Smooth muscle cell of bladder (primary cell): ENCODE measurements at places on chromosomes 11 and 22. TPM values are rescaled to one million over a fixed set of nuclear protein-coding genes. Genes with fewer than 3 reads are reported as not detected.

ESAM gene
- total RNA-seq = 0.14 and 0.55 TPM in 2 replicates

TEF gene
- total RNA-seq = 7.7 and 9.9 TPM in 2 replicates

TENM4 gene
- total RNA-seq = 5.0 and 16.4 TPM in 2 replicates

RAPSN gene
- total RNA-seq = 0.18 TPM in 1 of 2 replicates, not detected in the other

USP2 gene
- 0.09 and 0.14 TPM in 2 replicates for total RNA-seq

CHRM1 gene
- total RNA-seq = not detected in 2 replicates

CD3E gene
- not detected in 2 replicates for total RNA-seq

TRPC6 gene
- 0.09 and 0.28 TPM in 2 replicates for total RNA-seq

APOL5 gene
- not detected in 2 replicates for total RNA-seq

KCNE3 gene
- 5.5 and 18.1 TPM in 2 replicates for total RNA-seq

OR5B21 gene
- 0.14 TPM in 1 of 2 replicates, not detected in the other for total RNA-seq

ACTN3 gene
- total RNA-seq = 0.14 and 0.18 TPM in 2 replicates

MYRF gene
- total RNA-seq = under 0.01 and 0.65 TPM in 2 replicates

OR10A4 gene
- not detected in 2 replicates for total RNA-seq

IL17REL gene
- under 0.01 TPM in 1 of 2 replicates, not detected in the other for total RNA-seq

CD59 gene
- 305 and 344 TPM in 2 replicates for total RNA-seq

UBQLNL gene
- 0.14 and 0.18 TPM in 2 replicates for total RNA-seq

FLRT1 gene
- total RNA-seq = 0.18 and 0.28 TPM in 2 replicates

TTC36 gene
- total RNA-seq = 0.43 and 0.46 TPM in 2 replicates

TRIM48 gene
- not detected in 2 replicates for total RNA-seq

ARHGAP8 gene
- 0.28 and 0.74 TPM in 2 replicates for total RNA-seq

OR52E1 gene
- total RNA-seq = not detected in 2 replicates
